ENCODE measurements at places on chromosomes 5 and 9.

- no peak for DNase-seq
These were observed 254.8 kb downstream of the NSG2 start for GRCh38 chr5:174300118-174300940.

GRCh38 chr9:82206946-82207345 lies 218.4 kb downstream of the SPATA31D1 start:
- no peak for DNase-seq

DNA sequence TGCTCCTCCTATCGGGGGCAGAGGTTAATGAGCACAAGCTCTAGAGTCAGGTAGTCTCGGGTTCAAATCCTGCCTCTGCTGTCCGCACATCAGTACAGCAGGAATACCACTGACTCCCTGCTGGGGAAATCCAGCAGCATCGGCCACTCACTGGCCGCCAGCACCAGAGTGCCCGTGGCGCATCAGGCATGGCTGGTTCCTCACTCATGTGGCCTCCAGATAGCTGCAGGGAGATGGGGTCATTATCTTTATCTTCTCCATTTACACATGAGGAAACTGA lies 137.6 kb upstream of the COL5A1 start:
- DNase-seq: no peak

- no peak for DNase-seq
These were observed 96.5 kb downstream of the JAKMIP2 start for GRCh38 chr5:147685993-147686392.

DNA sequence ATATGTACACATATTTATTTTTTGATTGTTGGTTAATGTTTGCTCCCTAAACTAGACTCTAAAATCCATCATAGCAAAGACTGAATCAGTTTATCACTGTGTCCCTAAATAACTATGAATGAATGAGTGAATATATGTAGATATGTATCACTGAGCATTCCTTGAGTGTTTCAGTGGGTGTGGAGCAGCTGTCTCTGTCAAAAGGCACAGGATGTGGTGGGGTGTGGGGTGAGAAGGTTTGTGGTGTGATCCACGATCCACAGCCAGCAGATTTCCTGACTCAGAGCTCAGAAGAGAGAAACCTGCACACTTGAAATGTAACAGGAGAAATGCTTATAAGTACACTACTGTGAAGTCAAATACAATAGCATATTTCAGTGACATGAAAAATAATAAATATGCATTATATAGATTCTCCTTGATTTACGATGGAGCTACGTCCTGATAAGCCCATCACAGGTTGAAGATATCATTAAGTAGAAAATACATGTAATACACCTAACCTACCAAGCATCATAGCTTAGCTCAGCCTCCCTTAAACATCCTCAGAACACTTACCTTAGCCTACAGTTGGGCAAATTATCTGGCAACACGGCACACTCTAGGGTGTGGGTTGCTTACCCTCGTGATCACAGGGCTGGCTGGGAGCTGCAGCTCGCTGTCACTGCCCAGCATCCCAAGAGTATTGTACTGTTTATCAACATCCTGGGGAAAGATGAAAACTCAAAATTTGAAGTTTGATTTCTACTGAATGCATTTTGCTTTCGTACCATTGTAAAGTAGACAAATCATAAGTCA lies 287.0 kb downstream of the GAS1 start:
- DNase-seq: no peak

DNA sequence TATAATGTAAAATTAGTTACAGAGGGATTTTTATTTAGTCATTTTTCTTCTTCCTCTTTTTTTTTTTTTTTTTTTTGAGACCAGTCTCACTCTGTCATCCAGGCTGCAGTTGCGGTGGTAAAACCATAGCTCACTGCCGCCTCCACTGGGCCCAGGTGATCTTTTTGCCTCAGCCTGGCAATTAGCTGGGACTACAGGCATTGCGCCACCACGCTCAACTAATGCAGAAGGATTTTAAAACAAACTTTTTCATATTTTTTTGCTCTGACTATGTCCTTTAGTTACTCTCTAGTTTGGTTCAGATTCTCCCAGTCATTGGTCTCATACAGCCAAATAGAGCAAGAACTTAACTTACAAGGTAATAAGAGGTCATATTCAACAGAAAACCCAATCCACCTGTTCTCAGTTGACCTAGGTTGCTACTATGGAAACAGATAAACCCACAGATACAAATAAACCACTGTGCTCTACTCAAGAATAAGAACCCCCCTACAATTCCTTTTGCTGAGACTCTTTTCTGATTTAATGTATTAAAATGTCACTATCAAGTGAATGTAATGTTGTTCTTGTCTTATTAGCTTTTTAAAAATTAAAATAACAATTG lies 50.1 kb upstream of the TTC39B start:
- no peak for DNase-seq

- no peak for DNase-seq
These were observed 251.2 kb upstream of the FBXL7 start for GRCh38 chr5:15248731-15249130.

DNA sequence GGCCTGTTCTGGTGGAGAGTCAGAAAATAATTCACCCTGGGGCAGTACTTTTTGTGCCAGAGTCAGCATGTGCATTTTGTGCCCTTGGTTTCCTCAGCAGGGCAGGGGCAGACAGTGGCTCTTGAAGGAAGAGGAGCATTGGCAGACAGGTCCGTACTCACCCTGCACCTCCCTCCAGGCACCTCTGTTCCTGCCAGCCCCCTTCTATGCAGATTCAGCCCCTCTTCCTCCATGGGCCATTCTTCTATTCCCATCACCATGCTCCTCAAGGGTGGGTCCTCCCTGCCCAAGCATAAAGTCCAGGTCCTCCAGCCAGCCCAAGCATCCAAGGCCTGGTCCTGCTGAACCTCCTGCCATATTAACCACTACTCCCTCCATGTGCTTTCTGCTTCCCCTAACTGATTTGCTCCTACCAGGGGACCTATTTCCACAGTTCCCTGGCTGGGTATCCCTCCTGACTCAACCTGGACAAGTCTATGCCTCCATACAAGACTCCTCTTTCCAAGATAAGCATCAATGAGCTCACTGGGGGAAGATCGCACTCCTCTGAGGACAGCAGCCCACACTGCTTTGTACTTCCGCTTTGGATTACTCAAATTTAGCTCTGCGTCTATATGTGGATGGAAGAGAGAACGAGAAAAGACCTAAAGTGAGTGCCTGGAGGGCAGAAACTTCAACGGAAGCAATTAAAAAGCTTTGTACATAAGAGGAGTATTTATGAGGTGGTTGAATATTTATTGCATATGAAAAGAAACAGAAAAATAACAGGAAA lies 9.3 kb upstream of the ACSL6 start:
- no peak for DNase-seq

Data from NCI-H2081 treated with DMSO at 0.1 percent for 48 hours (cell line).